Naive thymus-derived CD8-positive, alpha-beta T cell (primary cell): ENCODE measurements at places on chromosomes 16 and 17.
A peak's percentile ranks its signal among the peaks of the same experiment; 100 is the strongest.

DNA sequence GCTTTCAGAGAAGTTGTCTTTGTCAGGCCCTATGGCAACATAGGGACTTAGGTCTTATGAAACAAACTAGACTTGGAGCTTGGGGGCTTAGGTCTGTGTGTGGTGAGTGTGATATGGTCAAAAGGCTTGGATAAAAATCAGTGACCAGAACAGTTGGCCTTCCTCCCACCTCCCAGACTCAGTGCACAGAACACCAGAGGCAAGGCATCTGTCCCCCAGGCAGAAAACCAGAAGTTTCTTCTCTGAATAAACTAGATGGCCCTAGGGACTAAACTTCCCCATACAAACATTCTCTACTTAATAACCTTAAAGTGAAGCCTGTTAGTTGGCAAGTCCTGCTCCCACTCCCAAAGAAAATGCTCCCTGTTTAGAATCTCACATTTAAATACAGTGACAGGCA is 39.2 kb upstream of the PMFBP1 start:
- no peak for DNase-seq

GRCh38 chr16:79301051-79301450 is 299.5 kb downstream of the MAF start:
- DNase-seq: no peak

DNA sequence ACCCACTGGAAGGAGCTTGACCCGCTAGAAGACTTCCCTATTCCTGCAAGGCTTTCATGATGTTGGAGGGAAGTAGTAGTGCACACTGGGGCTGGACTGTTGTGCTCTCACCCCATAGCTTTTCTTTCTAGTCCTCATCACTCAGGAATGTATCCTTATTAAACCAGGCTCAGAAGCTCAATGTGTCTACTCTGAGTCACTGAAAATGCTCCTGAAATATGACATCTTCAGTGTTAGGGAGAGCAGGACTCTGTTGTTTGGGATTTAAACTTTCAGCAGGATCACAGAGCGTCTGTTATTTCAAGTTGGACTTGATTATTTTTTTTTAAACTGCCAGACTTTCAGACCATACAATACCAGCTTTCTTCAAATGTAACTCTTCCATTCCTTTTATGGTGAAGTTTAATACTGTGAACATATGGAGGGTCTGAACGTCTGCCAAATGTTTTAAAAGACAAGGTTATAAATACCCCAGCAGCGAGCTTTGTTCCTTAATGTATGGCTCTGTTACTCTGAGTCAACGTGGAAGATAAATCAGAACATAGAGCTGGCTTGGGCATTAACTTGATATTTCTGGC is 257.5 kb downstream of the CDH11 start:
- no peak for DNase-seq

GRCh38 chr17:9272501-9273200 is 251.3 kb downstream of the NTN1 start:
- DNase-seq: no peak

DNA sequence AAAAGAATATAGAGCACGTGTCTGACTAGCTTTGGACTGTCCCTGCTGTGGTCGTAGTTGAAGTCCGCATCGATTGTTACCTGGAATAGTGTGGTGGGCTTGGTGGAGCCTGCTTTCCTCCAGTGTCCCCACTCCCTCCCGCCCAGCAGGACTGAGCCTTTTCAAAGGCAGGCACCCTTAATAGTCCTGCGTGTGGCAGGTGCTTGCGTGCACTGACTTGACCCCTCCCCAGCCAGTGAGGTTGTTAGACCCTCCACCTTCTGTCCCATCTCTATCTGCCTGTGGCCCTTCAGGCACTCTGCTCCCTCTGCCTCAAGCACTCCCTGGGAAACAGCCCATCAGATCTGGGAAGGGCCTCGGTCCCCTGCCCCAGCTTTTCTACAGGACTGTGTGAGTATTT is 36.6 kb downstream of the TMEM11 start:
- DNase-seq: no peak

GRCh38 chr16:35414563-35414962 is 1955.2 kb downstream of the TP53TG3F start:
- DNase-seq: no peak

- DNase-seq: no peak
Observed at GRCh38 chr17:28959471-28959871, 8.2 kb upstream of the PHF12 start.

DNA sequence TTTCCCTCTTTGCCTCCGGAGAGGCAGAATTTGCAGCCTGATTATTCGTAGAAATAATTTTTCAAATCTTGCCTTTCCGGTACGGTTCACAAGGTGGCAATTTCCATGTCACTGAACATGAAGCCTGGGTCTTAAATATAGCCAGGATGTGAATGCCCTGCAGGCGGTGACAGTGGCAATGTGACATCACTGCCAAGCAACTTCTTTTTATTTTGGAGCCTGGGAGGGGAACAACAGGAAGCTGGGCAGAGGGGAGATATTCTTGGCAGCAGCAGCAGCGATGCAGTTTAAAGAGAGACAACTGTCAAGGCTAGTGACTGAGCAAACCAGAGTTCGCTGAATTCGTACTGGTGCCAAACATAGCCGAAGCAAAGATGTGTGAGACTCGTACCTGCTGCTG is 171.1 kb downstream of the SNX29 start:
- DNase-seq: peak; percentile 7

DNA sequence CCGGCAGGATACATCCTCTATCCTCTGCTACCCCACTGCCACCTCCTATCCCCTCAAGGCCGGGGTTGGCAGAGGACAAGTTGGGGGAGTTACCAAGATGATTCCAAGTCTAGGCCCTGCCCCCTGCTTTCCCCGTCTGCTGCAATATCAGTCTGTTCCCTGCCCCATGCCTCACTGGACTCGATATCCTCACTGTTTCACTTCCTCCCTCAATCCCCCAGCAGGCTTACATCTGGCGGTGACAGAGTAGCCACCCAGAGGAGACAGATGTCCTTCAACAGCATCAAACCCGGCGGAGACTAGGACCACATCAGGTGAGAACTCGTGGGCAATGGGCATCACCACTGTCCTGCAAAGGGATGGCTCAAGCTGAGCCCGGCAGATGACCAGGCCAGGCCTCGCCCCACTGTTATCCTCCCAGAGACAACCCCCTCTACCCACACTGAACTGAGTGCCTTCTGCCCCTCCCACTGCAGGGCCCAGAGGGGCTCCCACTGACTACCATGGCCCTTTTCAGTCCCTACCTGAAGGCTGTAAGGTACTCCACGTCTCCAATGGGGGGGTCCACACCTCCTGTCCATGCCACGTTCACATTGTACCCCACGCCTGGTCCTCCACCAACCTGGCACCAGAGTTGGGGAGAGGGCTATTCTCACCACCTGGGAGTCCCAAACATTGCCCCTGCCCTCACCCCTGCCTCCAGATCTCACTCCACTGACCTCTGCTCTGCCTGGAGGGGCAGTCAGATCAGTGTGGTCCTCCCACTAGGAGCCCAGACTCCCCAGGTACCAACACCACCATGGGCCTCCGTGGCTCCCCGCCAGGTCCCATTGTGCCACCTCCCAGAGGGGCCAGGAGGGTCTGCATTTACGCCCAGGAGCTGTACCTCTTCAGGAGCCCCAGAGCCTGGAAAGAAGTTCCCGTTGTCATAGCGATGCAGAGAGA is 9.6 kb downstream of the G6PC3 start:
- no peak for DNase-seq

DNA sequence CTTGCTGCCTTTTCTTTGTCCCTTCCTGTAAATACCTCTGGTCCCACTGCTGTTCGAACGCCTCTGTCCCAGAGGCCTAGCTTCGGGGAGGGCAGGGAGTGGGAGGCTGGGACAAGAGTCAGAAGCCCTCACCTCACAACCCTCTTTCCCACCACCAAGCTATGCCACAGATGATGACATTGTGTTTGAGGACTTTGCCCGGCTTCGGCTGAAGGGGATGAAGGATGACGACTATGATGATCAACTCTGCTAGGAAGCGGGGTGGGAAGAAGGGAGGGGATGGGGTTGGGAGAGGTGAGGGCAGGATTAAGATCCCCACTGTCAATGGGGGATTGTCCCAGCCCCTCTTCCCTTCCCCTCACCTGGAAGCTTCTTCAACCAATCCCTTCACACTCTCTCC is 10.4 kb downstream of the ARRB2 start:
- DNase-seq: no peak

- DNase-seq: no peak
Observed at GRCh38 chr16:61233713-61234112, 802.5 kb downstream of the CDH8 start.
